Tibial nerve (tissue), 4 donors: ENCODE measurements at places on chromosomes 3 and 15. TPM values are rescaled to one million over a fixed set of nuclear protein-coding genes. Genes with fewer than 3 reads are reported as not detected.
A peak's percentile ranks its signal among the peaks of the same experiment; 100 is the strongest.

DNA sequence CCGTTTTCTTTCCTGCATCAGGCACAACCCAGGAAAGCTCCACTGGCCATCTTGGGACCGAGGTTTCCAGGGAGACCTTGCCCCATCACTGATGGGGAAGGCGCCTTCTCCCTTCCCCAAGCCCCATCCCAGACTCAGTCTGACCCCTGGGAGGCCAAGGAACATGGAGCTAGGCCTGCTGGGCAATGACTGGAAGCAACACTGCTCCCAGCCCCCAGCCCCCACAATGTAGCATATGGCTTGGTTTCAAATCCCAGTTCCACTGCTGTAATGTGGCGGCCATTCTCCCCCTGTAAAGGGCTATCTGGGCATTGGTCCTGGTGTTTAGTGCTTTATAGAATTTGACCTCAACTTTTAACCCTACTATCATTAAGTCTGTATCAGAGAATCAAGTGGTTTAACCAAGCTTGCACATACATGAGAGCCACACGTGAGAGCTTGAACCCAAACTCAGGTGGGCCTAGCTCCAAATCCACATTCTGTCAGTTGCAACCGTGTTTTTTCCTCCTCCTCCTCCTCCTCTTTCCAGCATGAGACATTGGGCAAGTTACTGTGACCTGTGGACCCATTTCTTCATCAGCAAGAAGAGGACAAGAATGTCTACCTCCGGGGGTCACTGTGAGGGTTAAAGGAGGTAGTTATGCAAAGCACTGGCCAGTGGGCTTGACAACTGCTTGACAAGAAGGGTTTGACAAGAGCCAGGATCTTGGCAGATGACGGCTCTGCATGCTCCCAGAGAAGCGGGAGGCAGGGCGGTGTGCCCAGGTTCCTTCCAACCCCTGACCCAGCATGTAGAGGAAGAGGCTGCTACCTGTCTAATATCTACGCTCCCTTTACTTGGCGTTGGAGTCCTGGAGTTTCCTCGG is 37.4 kb downstream of the KLHL25 start:
- no peak for DNase-seq
- H3K27me3 ChIP-seq, result no peaks in the 10 kb centered on the region
- H3K27ac ChIP-seq, result no peak overlapping the region
- H3K4me3 ChIP-seq, result no peak overlapping the region

The KCNAB1 gene
- 4.2 TPM for total RNA-seq

DNA sequence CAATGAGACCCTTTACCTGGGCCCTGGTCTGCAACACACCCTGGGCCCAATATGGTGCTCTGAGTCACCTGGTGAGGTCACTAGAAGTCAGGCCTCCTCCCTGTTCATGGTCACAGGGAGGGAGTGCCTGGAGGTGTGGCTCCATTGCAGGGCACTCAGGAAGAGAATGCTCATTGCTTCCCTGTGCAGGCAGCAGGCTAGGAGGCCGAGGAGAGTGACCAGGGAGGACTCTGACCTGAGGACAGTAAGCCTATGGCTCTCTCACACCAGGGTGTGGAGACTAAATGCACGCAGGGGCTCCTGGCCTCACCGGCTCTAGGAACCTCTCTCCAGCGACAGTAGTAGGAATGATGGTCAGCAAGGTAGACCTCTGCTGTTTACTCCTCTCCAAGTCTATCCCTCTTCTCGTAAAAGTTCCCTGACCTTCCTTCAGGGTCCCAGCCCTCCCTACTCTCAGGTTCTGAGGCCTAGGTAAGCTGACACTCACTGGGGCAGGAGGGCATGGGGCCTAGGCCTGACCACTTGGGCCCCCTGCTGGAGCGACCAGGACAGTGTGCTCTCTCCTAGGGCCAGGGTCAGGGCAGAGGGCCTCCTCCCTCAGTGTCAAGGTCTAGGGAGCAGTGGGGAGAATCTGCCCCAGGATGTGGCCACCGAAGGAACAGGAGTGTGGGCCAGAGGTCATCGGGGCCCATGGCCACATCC is 9.6 kb upstream of the SLCO2A1 start:
- H3K4me1 ChIP-seq, result no peaks in the 10 kb centered on the region
- DNase-seq, result no peak
- H3K36me3 ChIP-seq, result no peaks in the 10 kb centered on the region
- no peaks in the 10 kb centered on the region for H3K27me3 ChIP-seq
- no peak overlapping the region for H3K4me3 ChIP-seq

DNA sequence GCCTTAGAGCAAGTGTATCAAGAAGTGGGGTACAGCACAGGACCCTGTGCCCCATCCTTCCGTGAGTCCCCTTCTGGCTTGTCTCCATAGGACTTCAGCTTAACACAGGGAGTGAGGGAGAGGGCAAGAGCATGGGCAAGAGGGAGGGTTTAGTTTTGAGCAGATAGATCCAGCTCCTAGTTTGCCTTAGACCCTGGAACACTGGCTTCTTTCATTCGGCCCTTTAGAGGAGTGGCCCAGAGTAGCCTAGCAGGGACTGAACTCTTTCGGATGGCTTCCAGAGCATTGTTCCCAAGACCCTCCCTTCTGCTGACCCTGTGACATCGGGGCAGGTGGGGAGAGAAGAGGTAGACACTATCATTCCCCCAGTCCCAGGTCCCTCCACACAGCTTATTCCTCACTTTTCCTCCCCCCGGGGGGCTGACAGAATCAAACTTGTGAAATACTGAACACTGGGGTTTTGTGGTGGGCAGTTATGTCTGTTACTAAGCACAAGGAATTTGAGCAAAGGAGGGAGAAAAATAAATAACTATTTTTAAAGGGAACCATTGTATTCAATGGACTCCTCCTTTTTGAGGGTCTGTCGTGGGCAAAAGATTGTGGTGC is 289.6 kb upstream of the C2CD4B start:
- peak overlapping the region; percentile 84 for H3K27ac ChIP-seq
- H3K4me1 ChIP-seq, result peaks cover 66% of the 10 kb centered on the region
- no peak for DNase-seq
- H3K36me3 ChIP-seq, result no peaks in the 10 kb centered on the region
- no peaks in the 10 kb centered on the region for H3K27me3 ChIP-seq
- H3K4me3 ChIP-seq, result no peak overlapping the region

The GLDN gene
- total RNA-seq, result 83.7 TPM

GRCh38 chr3:31314258-31314657 is 218.5 kb upstream of the STT3B start:
- H3K27ac ChIP-seq, result no peak overlapping the region
- no peak for DNase-seq
- peaks cover 5% of the 10 kb centered on the region for H3K4me1 ChIP-seq
- no peaks in the 10 kb centered on the region for H3K27me3 ChIP-seq
